ENCODE measurements at places on chromosomes 7 and 10.

DNA sequence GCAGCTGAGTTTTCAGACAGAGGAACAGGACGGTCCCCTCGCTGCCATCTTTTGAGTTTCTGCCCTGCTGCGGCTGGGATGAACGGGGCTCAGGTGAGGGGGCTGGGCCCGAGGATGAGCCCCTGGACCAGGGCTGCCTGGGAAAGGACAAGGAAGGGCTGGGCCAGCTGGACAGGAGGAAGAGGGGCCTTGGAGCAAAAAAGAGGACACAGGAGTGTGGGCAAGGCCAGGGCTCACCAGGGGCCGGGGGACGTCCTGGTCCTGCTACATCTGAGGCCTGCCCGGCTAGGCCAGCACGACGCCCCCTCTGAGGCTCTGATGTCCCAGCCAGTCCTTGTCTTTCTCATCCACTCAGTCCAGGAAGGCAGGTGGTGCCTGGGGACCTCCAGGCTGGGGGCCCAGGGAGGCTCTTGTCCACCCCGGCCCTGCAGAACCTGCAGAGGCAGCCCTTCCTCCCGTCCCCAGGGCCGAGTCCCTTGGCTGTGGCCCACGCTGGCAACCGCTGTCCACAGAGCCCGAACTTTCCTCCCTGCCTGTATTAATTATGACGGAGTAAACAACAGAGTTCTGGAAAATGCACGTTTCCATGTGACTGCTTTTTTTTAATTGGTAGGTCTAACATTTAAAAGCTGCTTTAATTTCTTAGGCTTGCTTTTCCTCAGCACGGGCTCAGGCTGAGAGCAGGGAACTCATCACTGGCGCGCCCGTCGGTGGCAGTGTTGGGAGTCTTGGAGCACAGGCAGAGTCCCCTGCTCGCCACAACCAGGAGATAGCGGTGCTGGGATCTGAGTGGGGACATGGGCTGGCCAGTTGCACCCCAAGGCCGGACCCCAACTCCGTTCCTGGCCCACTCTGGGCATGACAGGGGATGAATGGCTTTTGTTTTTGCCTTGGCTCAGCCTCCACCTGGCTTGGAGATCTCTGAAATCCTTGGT lies 187.7 kb downstream of the ELFN1 start:
- no peak for DNase-seq

GRCh38 chr10:126561921-126562680 lies 108.4 kb downstream of the C10orf90 start:
- DNase-seq: no peak

DNA sequence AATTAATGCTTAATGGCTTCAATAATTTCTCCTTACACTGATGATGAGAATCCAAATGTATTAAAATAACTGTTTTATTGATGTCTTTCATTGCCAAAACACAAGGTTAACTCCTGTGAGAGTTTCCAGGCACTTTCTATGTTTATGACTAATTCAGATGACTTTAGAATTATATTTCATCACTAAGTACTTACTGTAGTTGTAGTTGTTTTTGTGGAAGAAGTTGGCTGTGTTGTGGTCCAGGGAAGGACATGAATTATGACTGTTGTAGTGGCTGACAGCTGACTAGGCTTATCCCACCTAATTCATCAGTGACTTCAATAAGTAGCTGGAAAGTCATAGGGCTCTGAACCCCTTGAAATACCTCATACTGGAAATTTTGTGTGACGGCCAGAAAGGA lies 254.8 kb downstream of the HGF start:
- no peak for DNase-seq

- DNase-seq: no peak
These were observed 83.9 kb downstream of the WNT2 start for GRCh38 chr7:117238937-117239336.

- no peak for DNase-seq
These were observed 36.3 kb downstream of the GBX1 start for GRCh38 chr7:151131224-151131591.

- DNase-seq: no peak
These were observed 137.0 kb downstream of the ETV1 start for GRCh38 chr7:13852281-13852968.

DNA sequence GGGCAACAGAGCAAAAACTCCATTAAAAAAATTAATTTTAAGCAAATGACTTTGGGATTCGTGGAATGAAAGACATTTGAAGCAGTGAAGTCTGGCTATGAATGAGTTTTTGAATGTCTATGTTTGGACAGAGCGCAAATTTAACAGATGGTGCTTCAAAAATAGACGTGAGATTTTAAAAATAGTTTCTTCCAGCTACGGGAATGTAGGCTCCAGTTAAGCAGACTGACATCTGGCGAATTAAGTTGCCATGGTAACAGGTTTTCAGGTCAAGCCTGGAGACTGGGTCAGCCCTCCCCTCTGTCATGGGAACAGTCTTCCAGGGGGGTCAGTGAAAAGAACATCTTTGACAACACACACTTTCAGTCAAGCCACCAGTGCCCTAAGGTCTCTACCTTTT lies 62.0 kb downstream of the MYOF start:
- DNase-seq: peak; percentile 81

- no peak for DNase-seq
These were observed 62.9 kb downstream of the FBXL13 start for GRCh38 chr7:103011650-103012049.

DNA sequence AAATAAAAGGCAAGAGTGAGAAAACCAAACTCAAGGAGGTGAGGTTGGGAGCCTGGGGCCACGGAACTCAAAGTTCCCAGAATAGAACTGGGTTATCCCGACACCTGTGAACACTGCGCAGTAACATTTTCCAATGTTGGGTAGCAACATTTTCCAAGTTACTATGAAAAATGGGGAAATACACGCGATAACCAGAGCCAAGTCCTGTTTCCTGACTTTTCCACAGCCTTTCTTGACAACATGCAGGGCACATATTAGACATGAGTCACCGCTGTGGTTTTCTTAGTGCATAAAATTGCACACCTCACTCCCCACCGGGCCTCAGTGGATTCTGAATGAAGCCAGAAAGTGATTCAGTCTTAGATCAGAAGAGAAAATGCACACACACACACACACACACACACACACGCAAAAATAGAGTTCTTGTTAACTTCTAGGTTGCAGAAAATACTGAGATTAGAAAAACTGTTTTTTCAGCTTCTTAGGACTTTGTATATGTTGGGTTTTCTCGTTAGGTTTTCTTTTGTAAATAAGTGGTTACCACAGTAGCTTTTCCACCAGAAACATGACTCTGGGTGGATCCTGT lies 70.0 kb downstream of the CAMK1D start:
- no peak for DNase-seq

DNA sequence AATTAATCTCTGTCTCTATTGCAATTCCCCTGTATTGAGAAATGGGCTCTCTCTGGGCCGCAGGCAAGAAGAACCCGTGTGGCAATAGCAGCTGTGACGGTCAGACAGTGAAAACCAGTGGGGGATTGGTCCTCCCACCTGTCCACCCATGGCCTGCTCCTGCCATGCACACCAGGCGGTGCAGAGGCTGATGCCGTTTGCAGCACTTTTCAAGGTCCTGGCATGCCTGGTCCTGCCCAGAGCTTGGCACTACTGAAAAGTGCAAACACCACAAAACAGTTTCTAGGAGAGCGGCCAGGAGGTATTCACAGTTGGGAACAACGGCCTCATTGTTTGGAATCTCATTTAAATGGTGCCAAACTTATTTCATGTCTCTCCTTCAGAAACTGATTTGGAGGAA lies 41.5 kb downstream of the PSPH start:
- DNase-seq: peak; percentile 50

DNA sequence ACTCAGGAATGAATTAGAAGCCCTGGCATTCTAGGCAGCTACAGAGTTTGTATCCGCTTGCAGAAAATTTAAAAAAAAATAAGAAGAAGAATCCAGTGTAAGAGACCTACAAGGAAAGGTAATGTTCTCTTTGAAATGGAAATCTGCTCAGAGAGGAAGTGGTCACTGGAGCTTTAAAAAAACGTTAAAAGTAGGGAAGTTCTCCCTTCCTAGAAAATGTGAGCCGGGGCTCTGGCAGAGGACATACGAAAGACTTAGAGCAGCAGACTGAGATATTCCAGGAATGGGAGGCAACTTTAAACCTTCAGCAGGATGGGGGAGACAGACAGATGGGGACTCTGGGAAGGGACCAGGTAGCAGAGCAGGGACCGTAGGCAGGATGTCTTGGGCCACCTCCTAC lies 149.4 kb upstream of the NPS start:
- no peak for DNase-seq

DNA sequence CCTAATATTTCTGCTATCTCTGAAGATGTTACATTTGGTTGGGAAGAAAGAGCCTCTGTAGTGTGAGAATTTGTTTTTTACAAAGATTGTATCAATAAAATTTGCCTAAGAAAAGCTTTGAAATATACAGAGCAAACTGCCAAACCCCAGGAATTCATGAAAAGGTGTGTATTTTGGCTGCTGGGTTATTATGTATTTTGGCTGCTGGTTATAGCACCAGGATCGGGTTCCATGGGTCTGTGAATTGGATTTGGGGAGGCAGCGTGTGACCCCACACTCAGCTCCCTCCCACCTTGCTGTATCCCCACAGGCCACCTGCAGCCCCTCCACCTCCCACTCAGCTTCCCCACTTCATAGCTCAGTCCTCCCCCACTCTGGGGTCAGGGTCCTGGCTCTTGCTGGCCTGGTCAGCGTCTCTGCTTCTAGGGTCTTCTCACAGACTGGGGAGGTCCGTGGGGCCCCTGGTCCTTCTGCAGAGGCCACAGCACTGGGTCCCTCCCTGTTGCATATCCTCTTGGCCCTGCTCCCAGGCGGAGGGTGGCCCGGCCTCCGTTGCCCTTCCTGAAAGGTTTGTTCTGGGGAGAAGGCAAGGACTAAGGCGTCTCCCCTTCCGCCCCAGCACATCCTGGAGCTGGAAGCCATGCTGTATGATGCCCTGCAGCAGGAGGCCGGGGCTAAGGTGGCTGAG lies 24.0 kb upstream of the DPYSL4 start:
- DNase-seq: no peak

DNA sequence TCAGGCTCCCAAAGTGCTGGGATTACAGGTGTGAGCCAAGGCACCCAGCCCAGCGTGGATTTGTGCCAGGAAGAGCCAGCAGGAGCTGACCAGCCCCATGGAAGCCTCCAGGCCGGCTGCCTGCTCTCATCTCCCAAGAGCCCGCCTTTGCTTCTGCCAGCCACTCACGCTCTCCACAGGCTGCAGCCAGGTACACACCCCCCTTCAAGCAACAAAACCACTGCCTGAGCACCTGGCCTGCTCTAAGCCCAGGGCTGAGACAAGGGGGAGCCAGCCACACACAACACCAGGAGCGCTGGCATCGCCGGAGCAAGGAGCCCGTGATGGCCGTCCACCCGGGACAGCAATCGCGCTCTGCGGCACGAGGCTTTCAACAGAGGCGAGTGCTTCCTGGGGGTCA lies 34.5 kb downstream of the MAD1L1 start:
- DNase-seq: no peak

- no peak for DNase-seq
These were observed 74.4 kb downstream of the MYL10 start for GRCh38 chr7:101554584-101555268.

GRCh38 chr10:23467548-23467947 lies 28.7 kb downstream of the OTUD1 start:
- no peak for DNase-seq

DNA sequence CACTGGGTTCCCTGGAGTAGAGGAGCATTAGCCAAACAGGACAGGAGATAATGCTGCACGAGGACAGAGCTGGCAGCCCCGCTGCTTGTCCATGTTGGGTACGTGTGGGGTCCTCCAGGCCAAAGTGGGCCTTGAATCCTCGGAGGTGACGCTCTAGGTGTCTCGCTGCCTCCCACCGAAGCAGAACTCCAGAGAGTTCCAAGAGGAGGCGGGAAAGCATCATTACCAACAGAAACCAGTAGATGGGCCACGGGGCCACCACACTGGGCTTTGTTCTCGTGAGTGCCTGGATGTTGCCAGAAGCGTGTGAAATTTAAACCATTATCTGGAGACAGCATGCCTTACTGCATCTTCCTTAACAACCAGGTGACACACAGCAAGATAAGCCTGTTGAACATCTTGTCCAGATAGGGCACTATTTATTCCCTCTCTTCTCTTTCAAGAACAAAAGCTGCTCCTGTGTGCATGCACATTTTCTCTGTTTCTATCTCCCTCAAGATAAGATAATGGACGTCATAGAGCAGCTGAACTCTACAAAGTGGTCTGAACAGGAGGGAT lies 56.8 kb downstream of the TNS3 start:
- DNase-seq: no peak

GRCh38 chr7:33418251-33418701 lies 288.9 kb downstream of the BBS9 start:
- no peak for DNase-seq

DNA sequence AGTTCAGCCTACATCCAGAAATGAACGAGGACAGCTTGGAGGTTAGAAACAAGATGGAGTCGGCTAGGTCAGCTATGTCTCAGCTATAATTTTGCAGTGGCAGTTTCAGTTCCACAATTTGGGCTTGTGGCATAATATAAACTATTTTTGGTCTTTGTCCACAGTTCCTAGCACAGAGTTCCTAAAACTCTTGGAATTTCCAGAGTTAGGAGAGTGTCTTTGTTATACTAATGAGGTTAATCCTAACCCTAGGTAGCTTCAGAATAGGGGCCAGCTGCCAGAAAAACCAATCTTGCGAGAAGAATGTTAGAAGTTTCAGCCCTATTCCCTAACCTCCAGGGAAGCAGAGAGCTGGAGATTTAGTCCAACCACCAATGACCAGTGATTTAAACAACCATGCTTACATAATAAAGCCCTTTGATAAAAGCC lies 131.9 kb downstream of the AKR1D1 start:
- no peak for DNase-seq

- DNase-seq: no peak
These were observed 2.7 kb upstream of the HYCC1 start for GRCh38 chr7:23016345-23017253.

DNA sequence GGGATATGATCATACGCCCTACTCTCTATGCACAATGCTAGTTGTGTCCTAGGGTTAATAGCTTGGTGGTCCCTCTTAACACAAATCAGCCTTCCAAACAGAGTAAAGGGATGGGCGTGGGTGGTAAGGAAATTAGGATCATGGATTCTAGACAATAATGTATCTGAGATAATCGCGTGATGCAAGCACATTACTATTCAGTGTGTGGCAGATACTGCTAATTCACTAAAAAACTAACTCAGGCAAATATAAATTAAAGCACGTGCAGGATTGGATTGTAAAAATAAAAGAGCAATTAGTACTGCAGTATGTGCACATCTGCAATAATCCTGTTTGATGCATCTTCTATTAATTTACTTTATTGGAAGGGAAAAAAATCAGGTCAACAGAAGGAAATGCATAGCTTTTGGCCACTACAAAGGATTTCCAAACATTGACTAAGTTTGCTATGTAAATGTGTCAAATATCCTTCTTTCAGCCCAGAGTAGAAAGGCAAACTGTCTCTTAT lies 22.0 kb downstream of the TWIST1 start:
- DNase-seq: no peak

DNA sequence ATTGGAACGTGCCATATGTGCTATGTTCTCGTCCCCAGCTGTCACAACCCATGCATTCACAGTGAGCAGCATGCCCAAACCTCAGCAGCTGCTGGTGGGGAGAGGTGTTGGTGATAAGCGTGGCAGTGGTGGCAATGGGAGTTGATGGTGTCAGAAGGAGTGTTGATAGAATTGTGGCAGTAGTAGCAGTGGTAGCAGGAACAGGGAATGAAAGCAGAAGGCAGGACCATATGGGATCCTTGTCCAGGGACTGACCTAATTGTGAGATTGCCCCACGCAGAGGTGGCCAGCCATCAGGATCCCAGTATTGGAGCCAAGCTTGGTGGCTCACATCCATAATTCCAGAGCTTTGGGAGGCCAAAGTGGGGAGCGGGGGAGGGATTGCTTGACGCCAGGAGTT lies 276.3 kb downstream of the GALNT17 start:
- DNase-seq: peak; percentile 98

GRCh38 chr10:127346604-127347003 lies 150.2 kb upstream of the INSYN2A start:
- DNase-seq: no peak

Data from DMS 273 treated with DMSO at 0.1 percent for 48 hours (cell line).